ENCODE measurements at places on chromosomes 13 and 19.

DNA sequence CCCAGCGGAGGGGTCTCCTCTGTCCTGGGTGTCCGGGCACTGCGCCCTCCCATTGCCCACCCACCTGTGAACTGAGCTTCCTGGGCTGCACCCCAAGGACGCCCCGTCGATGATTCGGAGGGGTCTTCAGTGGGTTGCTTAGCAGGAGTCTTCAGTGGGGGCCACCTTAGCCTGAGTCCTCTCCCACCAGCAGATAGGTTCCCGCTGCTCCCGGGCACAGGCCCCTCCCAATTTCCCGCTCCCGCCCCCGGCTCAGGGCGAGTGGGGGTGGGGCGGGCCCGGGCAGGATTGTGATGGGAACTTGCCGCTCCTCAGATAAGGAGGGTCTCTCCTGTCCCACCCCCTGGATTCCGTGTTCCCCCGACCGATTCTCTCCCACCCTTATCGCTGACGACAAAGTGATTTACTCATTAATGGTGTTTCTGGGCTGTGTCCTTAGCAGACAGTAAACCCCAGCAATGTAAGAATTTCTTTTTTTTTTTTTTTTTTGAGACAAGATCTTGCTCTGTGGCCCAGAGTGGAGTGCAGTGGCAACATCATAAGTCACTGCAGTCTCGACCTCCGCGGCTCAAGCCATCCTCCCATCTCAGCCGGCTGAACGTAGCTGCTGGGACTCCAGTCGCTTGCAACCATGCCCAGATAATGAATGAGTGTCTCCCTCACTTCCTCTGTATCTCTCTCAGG, 655 bp upstream of the S1PR5 start:
- DNase-seq, result peak; percentile 26

- peak; percentile 83 for DNase-seq
These were observed 17.7 kb downstream of the TMEM161A start for GRCh38 chr19:19120308-19121231.

DNA sequence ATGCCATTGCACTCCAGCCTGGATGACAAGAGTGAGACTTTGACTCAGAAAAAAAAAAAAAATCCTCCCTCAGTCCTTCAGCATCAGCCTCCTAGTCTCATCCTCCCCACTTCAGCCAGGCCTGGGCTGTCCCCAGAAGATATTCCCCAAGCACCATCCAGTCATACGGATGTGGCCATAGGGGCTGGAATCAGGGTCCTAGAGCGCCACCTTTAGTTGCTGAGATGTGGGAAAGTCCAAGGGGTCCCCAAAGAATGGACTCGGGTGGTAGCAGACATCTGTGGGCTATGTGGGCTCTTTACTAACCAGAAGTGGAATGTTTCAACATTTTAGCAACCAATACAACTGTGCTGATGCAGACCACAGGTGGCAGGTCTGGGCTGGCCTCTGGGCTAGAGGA, 3.1 kb upstream of the TYROBP start:
- DNase-seq, result no peak

DNA sequence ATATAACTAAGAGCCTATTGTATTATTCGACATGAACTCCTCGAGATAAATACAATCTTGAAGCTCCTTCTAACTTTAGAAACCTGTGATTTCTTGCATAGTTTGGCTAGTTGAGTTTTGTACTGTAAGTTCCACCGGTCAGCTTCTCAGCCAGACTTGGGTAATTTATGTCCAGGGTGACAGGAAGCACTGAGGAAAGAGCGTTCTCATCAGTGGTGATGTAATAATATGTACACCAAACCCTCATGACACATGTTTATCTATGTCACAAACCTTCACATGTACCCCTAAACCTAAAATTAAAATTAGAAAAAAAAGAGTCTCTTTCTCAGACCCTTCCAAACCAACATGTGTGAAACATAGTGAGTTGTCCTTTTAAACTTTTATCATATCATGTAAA, 205.7 kb downstream of the KCNRG start:
- DNase-seq, result no peak

- DNase-seq, result no peak
These were observed 87.2 kb upstream of the C1QTNF9B start for GRCh38 chr13:23984546-23984945.

- DNase-seq, result peak; percentile 58
These were observed 11.3 kb downstream of the STAP2 start for GRCh38 chr19:4327252-4327876.
